ENCODE measurements at places on chromosomes 7 and 10. TPM values are rescaled to one million over a fixed set of nuclear protein-coding genes. Genes with fewer than 3 reads are reported as not detected.

Gene PON3
- total RNA-seq: 1.6 TPM

Gene HOGA1
- total RNA-seq: not detected

Gene AOAH
- 3.8 TPM for total RNA-seq

Gene SUMF2
- 107 TPM for total RNA-seq

Gene PRKAR2B
- total RNA-seq: 20.2 TPM

Gene TRPV5
- total RNA-seq: not detected

Gene UPK3BL1
- total RNA-seq: 43.5 TPM

Gene FAM25G
- total RNA-seq: not detected

GRCh38 chr7:44854644-44855364 is 6.9 kb upstream of the H2AZ2 start:
- no peak for DNase-seq

GRCh38 chr7:116284390-116284789 is 74.1 kb downstream of the TES start:
- DNase-seq: no peak

DNA sequence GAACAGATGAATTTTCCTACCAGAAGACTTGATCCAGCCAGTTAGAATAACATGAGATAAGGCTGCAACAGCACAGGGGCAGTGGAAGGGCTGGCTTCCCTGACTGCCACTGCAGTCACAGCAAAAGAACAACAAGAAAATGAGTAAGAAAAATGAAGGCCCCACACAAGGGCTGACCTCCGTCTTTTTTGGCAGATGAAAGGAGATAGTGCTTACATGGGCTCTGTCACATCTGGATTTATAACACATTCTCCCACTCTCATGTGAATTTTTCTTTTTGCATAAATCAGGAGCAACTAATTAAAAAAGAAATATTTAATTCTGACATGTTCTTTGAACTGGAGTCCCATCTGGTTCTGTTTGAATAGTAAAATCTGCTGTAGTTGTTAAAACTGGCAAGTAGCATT is 99.6 kb downstream of the NRP1 start:
- DNase-seq: no peak

DNA sequence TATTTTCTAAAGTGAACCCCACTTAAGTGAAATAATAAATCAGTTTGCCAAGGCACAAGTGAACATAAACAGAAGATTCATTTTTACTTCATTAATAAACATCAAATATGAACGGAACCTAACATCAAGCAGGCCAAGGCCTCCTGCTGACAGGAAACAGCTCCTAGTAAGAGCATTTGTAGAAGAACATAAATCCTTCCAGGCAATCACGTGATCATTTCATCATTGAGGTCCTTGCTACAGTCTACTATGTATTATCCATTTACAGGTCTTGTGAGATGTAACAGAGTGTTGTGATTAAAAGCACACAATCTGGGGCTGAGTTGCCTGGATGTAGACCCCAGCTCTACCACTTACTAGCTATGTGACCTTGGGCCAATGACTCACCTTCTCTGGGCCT is 70.6 kb downstream of the CALD1 start:
- no peak for DNase-seq

- DNase-seq: no peak
Observed at GRCh38 chr10:111874576-111874975, 309.0 kb downstream of the GPAM start.

- DNase-seq: peak; percentile 75
Observed at GRCh38 chr7:128933180-128933891, 4.4 kb upstream of the IRF5 start.

DNA sequence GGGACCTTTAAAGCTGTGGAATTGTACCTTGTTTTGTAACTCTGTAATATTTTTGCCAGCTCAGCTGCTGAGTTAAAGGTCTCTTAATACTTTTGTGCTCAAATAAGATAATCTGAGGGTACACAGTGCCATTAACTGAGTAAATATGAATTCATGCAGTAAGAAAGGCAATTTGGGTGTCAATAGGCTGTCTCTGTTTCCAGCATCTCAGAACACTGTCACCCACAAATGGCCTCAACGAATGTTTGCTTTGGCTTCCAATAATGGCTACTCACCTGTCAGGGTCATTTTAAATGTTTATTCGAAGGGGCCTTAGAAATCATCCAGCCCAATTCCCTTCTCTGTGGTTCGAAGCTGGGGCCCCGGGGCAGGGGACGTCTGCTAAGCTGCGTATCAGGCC is 225.4 kb downstream of the ZMYND11 start:
- DNase-seq: peak; percentile 10

DNA sequence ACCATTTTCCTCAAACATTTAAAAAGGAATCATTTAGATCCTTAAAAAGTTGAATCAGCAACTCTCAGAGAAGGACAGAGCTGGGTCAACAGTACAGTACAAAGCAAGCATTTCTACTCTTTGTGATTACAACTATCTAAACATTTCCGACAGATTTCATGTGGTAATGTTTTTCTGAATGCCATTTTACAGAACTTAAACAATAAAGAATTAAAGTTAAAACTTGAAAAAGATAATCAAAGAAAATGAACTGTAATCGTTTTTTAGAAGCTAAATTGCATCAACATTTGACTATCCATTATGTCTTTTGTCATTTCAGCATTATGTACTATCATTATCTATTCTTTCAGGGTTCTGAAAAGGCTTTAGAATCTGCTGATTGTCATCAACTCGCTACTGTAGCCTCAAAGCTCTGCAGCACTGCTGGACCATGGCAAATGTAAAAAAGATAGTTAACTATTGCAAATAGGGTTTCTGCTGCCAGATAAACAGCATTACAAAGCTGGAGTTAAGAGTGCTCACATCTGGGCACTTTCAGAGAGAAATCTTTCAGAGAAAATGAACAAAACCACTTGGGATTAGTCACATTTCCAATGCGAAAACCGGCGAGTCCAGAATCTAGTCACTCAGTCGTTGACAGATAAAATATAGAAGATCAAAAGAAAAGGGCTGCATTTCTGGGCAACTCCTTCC is 160.4 kb upstream of the LAMB4 start:
- DNase-seq: no peak

GRCh38 chr10:13168781-13169180 is 7.4 kb downstream of the MCM10 start:
- DNase-seq: no peak

GRCh38 chr7:40133561-40134427 is 628 bp downstream of the MPLKIP start:
- no peak for DNase-seq

- peak; percentile 94 for DNase-seq
Observed at GRCh38 chr10:119103903-119104653, at the start of gene DENND10. Gene DENND10 (plus strand): TSS chr10:119104113. CDS start chr10:119104143, 30 bp downstream.

- no peak for DNase-seq
Observed at GRCh38 chr10:112367516-112367915, 6.4 kb upstream of the ACSL5 start.
